ENCODE measurements at places on chromosomes 6 and 20. TPM values are rescaled to one million over a fixed set of nuclear protein-coding genes. Genes with fewer than 3 reads are reported as not detected.

- H3K36me3 ChIP-seq = no peaks in the 10 kb centered on the region
- no peaks in the 10 kb centered on the region for H3K4me1 ChIP-seq
- H3K4me3 ChIP-seq = no peak overlapping the region
- H3K27me3 ChIP-seq = no peaks in the 10 kb centered on the region
- DNase-seq = no peak
These were observed 88.6 kb upstream of the DUSP22 start for GRCh38 chr6:203661-204060.

DNA sequence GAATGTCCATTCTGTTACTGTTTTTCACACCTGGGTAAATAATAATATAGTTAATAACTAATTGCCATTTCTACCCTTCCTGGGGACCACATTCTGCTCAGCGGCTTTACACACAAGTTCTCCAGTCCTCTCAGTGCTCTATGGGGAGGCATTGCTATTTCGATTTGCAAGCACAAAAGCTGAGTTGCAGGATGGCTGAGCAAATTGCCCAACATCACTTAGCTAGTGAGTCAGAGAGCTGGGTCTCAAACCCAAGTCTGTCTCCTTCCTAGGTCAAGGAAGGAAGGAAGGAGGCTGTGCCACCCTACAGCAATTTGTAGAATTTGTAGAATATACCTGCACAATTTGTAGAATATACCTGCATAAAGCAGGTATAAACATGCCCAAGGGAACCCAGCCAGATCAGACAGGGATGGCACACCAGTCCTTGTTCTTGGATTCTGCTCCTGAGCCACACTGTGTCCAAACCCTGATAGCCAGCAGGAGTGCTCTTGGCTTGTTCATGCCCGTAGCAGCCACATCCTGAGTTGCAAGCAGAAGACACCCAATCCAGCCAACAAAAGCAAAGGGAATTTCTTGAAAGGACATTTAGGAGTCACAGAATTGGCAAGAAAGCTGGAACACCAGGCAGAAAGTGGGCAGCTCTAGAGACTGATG is 56.9 kb downstream of the LY86 start:
- H3K36me3 ChIP-seq = no peaks in the 10 kb centered on the region
- H3K4me3 ChIP-seq = no peak overlapping the region
- no peaks in the 10 kb centered on the region for H3K27me3 ChIP-seq

- peaks cover 21% of the 10 kb centered on the region for H3K27me3 ChIP-seq
- H3K36me3 ChIP-seq = no peaks in the 10 kb centered on the region
- no peak overlapping the region for H3K27ac ChIP-seq
- no peaks in the 10 kb centered on the region for H3K4me1 ChIP-seq
These were observed 139.0 kb upstream of the JAG1 start for GRCh38 chr20:10812759-10813327.

- no peaks in the 10 kb centered on the region for H3K27me3 ChIP-seq
- H3K4me1 ChIP-seq = peaks cover 5% of the 10 kb centered on the region
- no peak for DNase-seq
- H3K4me3 ChIP-seq = no peak overlapping the region
- no peak overlapping the region for H3K27ac ChIP-seq
These were observed 63.6 kb downstream of the FAXC start for GRCh38 chr6:99285881-99286280.

DNA sequence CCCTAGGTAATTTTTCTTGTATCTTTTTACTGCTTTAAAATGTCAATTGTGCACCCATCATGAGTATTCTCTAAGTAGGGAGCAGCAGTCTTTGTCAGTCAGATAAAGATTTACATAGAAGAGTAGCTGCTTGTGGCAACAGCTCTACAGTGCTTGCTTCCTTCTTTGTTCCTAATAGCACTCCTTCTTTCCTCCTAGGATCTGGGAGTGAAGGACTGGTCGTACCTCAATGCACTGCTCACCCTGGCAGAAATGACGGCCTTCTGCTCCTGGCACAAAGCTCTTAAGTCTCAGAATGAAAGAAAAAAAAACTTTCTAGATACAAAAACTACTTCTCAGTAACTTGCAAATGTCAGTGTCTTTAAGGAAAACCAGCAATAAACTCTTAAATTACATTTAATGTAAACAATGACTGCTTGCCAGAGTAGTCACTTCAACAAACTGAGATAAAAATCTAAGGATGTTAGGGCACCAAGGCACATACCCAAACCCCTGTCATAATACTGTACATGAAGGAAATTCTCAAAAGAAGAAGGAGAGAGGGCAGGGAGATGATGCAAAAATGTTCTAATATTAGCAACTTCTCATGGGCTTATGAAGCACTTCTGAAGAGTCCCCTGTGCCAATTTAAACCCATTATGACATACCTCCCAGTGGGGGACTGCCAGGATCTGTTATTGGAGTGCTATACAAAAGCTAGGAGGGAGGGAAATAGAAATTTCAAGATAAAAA is 34.0 kb downstream of the NCOA6 start:
- H3K36me3 ChIP-seq = no peaks in the 10 kb centered on the region
- no peaks in the 10 kb centered on the region for H3K27me3 ChIP-seq
- peak; percentile 83 for DNase-seq
- peak overlapping the region; percentile 92 for H3K27ac ChIP-seq

DNA sequence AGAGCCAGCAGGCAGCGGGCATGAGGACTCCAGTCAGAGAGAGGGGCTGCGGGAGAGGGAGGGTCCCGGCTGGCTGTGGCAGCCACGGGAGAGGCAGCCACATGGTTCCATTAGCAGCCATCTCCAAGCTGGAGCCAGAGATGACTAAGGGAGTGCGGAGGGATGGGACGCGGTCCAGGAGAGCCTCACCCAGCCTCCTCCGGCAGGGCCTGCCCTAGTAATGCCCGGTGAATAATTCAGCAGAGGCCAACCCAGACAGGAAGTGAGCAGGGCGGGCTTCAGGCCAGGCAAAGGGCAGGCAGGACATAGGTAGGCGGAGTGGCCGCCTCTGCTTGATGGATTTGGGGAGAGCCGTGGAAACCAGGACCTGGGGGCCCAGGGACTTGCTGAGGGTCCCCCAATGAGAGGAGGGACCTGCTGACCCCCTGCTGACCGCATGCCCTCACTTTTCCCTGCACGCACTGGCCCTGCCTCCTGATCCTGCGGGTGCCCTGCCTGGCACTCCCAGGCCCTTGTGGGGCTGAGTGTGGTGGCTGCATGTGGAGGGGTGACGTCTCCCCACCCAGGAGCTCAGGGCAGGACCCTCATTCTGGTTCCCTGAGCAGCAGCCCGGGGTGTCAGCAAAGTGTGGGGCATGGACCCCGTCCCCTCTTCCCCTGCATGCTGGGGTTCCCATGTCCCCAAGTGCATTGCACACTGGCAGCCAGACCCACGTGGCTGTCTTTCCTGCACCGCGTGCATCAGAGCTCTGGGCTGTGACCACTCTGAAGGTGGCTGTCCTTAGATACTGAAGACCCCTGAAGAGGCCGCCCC is 51.8 kb upstream of the SLCO4A1 start:
- H3K4me3 ChIP-seq = no peak overlapping the region
- no peaks in the 10 kb centered on the region for H3K36me3 ChIP-seq
- peaks cover 2% of the 10 kb centered on the region for H3K4me1 ChIP-seq
- DNase-seq = no peak

- H3K27me3 ChIP-seq = no peaks in the 10 kb centered on the region
- no peaks in the 10 kb centered on the region for H3K36me3 ChIP-seq
- H3K27ac ChIP-seq = no peak overlapping the region
These were observed 133.7 kb upstream of the AGPAT4 start for GRCh38 chr6:161407581-161407980.

The C6orf58 gene
- 0.64 TPM for total RNA-seq

The FGD2 gene
- not detected for total RNA-seq

The NR2E1 gene
- total RNA-seq = not detected

Data from A673 (cell line).